Activated CD4-positive, alpha-beta T cell treated with anti-CD3 and anti-CD28 coated beads, Interleukin-2, amount 50 U/mL, for 24 hours (primary cell): ENCODE measurements at places on chromosomes 11 and 22.

DNA sequence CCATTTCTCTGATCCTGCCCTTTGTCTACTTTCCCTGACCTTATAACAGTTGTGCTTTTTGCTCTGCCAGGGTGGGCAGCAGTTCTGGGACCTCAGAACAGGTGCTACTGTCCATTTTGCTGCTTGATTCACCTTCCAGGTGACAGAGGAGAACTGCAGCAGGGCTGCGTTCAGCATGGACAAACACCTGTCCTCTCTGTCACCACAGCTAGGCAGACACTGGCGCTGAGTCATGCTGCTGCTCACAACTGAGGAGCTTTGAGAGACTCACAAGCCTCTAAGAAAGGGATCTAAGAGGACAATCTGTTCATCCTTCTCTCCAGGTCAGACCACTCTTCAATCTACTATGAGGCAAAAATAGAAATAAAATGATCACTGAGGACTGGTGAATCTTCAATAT is 1144.5 kb upstream of the CCDC90B start:
- DNase-seq = no peak

GRCh38 chr11:130181295-130182272 is 22.0 kb downstream of the ST14 start:
- DNase-seq = no peak

- DNase-seq = no peak
Measured at GRCh38 chr22:29377979-29378378, 10.4 kb downstream of the AP1B1 start.

DNA sequence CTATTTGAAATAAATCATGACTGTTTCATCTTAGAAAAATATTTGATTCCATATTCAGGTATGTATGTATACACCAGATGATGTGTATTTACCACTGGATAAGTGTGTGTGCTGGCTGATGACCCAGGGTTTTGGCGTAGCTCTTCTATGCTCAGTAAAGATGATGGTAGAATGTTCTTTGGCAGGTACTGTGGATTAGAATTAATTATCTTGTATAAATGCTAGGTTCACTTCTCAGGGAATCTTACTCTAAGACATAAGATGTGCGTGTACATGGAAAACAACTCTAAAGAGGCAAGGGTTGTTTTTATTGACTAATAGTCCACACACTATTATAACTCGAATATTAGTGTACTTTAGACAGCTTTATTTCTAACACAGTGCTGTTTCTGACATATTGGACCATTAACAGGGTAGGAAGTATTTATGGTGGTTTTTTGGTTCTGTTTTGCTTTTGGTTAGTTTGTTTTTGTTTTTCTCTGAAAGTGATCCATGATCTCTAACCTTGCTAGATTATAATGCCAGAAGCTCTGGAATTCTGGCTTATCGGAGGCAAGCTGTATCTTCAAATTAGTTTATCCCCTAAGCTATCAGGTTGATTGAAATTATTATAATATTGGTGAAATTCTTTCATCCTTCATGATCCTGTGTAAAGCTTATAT is 1.0 kb upstream of the HBG1 start:
- DNase-seq = no peak

DNA sequence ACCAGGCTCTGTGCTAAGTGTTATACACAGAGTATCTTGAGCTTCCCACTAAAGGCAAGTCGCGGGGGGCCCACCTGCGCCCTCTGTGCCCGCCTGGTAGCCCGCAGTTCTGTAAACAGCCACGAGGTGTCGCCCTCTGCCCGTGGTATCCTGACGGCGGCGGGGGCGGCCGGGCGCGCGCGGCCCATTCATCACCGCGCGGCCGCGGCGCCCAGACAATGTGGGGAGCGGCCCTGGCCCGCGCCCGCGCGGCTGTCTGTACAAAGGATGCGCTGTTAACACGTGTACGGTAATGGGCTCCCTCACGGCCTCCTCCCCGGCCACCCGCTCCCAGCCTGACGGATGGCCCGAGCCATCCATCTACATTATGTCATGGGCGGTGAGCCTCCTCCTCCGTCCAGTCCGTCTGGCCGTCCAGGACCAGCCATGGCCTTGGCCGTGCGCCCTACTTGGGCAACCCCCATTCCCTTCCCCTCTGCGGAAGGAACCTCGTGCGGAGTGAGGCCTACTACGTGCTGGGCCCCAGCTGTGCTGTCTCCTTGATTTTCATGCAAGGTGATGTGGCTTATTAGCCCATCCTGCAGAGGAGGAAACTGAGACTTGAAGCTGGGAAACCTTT is 99.4 kb downstream of the MIAT start:
- peak; percentile 36 for DNase-seq

DNA sequence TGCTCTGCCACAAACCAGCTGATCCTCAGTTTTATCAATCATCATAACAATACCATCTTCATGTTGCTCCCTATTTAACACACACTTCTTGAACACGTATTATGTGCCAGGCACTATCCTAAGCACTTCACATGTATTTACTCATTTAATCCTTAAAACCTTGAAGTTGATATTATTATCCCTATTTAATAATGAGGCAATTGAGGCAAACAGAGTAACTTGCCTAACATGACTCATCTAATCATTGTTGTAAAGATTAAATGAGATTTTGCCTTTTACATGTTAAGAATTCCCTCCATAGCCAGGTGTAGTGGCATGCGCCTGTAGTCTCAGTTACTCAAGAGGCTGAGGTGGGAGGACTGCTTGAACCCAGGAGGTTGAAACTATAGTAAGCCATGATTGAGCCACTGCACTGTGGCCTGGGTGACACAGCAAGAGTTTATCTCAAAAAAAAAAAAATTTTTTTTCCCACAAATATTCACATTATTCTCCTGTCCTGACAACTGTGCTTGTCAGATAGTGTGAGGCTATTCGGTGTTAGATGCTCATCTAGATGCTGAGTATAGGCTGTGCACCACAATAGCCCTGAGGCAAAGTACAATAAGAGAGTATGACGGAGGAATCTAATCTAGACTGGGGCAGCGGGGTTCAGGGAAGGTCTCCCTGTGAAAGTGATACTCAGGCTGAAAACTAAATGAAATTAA is 13.4 kb downstream of the CKAP5 start:
- DNase-seq = no peak

DNA sequence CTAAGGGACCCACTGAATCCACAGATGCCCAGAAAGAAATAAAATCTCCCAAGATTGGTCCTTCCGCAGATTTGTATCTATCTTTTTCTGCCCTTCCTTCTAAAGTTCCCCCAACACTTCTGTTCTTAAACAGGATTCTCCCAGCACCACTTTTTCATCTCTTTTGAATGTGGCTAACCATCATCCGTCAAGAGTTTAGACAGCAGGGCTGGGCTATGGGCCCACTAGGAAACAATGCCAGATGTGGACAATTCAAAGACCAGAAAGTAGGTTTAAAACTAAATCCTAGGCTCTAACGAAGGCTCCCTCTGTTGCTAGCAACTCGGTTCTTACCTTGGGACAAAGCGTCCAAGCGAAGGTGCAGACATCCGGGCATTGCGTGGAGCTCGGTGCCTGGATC is 100.0 kb downstream of the AMBRA1 start:
- no peak for DNase-seq

DNA sequence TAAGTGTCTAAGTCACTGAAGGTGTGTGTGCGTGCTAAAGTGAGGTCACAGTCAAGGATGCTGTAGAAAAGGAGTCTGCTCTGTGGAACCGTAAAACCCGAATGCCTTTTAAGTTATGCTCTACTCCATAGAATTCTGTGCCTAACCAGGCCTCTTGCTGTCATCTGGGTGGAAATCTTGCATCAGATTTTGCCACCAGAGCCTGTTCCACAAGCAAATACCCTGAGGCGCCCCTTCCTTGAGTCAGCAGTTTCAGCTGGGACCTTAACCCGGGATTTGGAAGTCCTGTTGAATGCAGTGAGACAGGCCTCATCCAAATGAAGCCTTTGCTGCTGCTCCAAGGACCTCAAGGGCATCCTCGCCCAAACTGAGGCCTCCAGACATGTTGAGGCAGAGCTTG is 109.8 kb downstream of the WNT11 start:
- DNase-seq = no peak

DNA sequence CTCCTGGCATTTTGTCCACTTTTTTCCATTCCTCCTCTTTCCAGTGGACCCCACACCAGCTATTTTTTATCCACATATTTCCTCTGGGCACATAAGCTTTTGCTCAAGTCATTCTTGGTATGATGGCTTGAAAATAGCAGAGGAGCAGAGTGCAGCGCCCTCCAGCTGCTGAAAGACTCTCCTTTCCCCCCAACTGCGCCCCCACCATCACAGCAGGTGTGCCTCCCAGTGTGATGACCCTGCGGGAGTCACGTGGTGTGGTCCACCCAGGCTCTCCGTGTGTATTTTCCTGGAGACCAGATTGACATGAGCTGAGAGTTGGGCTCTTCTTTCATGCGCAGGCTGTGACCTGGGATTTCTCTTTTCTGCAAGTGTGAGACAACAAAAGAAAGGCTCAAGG is 1241.6 kb downstream of the TBC1D22A start:
- DNase-seq = no peak

DNA sequence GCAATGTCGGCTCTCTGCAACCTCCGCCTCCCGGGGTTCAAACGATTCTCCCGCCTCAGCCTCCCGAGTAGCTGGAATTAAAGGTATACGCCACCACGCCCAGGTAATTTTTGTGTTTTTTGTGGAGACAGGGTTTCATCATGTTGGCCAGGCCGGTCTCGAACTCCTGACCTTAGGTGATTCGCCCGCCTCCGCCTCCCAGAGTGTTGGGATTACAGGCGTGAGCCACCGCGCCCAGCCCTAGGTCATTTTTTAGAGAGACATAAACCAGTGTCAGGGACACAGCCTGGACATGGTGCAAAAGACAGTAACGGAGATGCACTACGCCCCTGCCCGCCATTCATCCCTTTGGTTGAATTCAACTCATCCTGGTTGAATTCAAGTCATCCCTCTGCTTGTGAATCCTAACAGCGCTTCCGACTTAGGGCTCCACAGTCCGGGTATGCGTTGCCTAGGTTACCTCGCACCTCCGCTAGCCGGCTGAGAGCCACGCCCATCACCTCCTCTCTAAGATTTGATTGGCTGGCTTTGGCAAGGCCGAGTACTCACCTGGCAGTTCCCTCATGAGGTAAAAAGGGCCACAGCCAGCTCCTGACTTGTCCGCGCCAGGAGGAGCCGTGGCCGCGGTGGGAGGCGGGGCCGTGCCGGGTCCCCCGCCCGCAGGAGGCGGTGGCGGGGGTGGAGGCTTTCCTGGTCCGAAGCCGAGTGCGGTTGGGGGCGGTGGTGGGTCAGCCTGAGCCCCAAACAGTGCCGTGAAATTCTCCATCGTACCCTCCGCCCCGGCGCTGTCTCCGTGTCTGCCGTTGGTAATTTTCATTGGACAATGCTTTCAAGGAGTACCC is at the start of gene MED19:
Gene MED19, minus strand, starts transcription at position 802 of the 842 bp plus-strand sequence. Its CDS starts 36 bp downstream, at position 766.
- DNase-seq = peak; percentile 58

- DNase-seq = no peak
Measured at GRCh38 chr11:116172156-116172555, 600.6 kb downstream of the BUD13 start.

DNA sequence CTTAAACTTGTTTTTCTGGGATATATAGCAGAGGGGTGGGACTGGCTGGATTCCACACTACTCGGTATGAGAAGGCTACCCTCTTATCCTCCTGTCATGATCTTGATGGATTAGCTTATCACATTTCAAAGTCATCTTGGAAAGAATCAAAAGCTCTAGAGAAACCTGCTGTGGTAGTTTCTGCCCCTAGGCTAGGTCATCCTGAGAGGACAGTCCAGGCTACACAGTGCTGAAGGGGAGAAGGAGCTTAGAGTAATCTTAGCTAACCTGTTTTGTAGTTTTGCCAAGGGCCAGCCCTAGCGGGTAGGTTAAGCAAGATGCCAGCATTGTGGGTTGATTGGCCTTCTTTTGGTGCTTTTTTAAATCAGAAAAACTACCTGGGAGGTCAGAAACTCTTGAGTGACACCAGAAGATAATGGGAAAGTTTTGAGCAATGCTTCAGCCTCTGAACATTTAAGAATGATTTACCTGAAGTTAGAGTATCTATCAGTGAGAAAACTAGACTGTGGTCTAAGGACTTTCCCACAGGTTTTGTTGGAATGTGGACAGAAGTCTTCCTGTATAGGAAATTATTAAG is 21.3 kb downstream of the PIWIL4 start:
- DNase-seq = no peak

DNA sequence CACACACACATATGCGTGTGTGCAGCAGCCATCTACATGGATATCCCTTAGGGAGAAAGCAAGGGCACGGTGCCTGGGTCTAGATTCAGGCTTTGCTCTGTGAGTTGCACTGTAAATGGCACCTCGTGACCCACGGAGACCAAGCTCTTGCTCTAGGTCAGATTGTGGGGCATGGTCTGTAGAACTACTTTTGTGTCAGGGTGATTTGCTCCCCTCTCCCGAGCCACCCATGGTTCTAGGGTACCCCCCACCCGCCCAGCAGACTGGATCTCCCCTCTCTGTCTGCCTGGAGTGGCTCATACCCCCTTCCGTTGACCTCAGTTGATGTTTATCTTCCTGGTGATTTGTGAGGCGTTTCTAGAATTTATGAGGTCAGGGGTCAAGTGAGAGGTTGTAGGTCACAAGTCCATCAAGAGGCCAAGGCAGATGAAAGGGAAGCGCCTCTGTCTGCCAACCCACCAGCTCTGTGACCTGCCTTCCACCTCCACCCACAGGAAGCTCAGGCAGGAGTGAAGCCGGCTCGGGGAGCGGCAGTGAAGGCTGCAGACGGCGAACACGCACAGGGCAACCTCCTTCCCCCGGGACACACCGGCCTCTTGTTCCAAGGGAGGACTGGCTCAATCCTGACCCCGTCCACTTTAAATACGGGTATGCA is 76.2 kb upstream of the TTLL12 start:
- peak; percentile 9 for DNase-seq

DNA sequence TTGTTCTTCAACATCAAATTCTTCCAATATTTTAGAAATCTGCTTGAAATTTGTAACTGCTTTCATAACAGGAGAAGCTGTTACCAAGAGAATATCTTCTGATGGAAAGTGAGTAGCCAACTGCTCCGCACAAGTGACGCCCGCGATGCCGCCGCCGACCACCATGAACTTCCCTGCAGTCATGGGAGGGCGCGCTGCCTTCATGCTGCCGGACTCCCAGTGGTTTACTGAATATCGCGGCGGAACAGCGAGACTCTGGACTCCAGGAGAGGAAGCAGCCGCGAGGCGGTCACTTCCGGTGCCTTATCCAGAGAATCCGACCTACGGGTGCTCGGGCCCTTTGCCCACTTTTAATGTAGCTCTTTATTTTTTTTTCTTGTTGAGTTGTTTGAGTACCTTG is 190.6 kb downstream of the GUCY1A2 start:
- no peak for DNase-seq

- DNase-seq = no peak
Measured at GRCh38 chr11:79097246-79097875, 343.5 kb downstream of the TENM4 start.

DNA sequence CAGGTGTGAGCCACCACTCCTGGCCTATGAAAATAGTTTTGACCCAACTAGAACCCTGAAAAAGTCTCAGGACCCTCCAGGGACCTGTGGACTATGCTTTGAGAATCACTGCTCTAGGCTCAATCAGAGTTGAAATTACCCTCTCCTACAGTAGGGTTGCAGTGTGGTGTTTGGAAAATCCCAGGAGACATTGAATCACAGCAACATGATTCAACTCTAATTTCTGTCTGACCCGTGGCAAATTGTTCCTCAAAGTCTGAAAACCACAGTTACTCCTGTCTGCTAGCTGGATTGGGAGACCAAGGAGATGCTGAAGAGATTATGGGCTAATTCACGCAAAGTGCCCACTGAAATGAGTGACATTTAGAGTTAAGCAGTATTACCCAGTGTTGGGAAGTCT is 5.4 kb upstream of the MTMR3 start:
- DNase-seq = no peak

- no peak for DNase-seq
Measured at GRCh38 chr11:123158033-123159003, 36.7 kb downstream of the CLMP start.

GRCh38 chr11:3853899-3854659 is 1.4 kb upstream of the STIM1 start:
- DNase-seq = peak; percentile 60
